ENCODE measurements at places on chromosomes 6 and 20. TPM values are rescaled to one million over a fixed set of nuclear protein-coding genes. Genes with fewer than 3 reads are reported as not detected.

The TREML1 gene
- not detected for total RNA-seq

- no peak overlapping the region for H3K4me3 ChIP-seq
- no peak for DNase-seq
- H3K36me3 ChIP-seq, result peaks cover 7% of the 10 kb centered on the region
- H3K27me3 ChIP-seq, result no peaks in the 10 kb centered on the region
These were observed 423.5 kb downstream of the GJA1 start for GRCh38 chr6:121858986-121859385.

GRCh38 chr6:72262254-72262653, 359.6 kb upstream of the KCNQ5 start:
- H3K27ac ChIP-seq, result peak overlapping the region; percentile 49
- H3K27me3 ChIP-seq, result no peaks in the 10 kb centered on the region
- H3K4me1 ChIP-seq, result peaks cover 36% of the 10 kb centered on the region
- H3K4me3 ChIP-seq, result no peak overlapping the region
- no peak for DNase-seq
- no peaks in the 10 kb centered on the region for H3K36me3 ChIP-seq

- peak within 1 kb of the TSS; percentile 91 for H3K27ac ChIP-seq
- peaks cover 3% of the 10 kb centered on the region for H3K36me3 ChIP-seq
- peak within 1 kb of the TSS; percentile 84 for H3K4me3 ChIP-seq
- H3K27me3 ChIP-seq, result peaks cover 3% of the 10 kb centered on the region
- peak; percentile 95 for DNase-seq
These were observed at the start of gene SAYSD1 for GRCh38 chr6:39114704-39115599. SAYSD1 (minus strand) TSS chr6:39115186; CDS start chr6:39115089, 97 bp downstream.

GRCh38 chr6:157148391-157149323, 174.7 kb downstream of the TMEM242 start:
- peaks cover 82% of the 10 kb centered on the region for H3K4me1 ChIP-seq
- no peak for DNase-seq
- peak overlapping the region; percentile 35 for H3K4me3 ChIP-seq
- H3K27ac ChIP-seq, result peak overlapping the region; percentile 96

The CGA gene
- total RNA-seq, result not detected

The CD83 gene
- 1.0 TPM for total RNA-seq

GRCh38 chr20:58459058-58459750, 56.0 kb downstream of the APCDD1L start:
- no peak overlapping the region for H3K27ac ChIP-seq
- H3K27me3 ChIP-seq, result no peaks in the 10 kb centered on the region
- peaks cover 8% of the 10 kb centered on the region for H3K36me3 ChIP-seq
- H3K4me3 ChIP-seq, result no peak overlapping the region
- DNase-seq, result no peak
